ENCODE measurements at places on chromosomes 5 and 9.

DNA sequence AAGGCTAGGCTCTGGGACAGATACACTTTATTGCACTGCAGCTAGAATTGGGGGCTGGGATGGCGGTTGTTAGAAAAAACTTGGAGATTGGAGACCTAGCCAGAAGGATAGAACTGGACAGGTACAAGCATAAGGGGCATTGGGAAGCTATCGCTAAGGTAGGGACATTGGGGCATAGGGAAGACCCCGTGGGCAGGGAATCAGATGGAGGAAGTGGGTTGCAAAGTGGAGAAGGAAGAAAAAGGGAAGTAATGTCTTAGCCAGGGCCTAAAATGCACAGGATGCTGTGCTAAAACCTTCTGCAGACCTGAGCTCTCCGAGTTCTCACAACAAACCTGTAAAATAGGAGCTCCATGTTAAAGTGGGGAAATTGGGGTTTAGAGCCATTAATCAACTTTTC, 178.2 kb downstream of the ZDHHC21 start:
- DNase-seq = no peak

DNA sequence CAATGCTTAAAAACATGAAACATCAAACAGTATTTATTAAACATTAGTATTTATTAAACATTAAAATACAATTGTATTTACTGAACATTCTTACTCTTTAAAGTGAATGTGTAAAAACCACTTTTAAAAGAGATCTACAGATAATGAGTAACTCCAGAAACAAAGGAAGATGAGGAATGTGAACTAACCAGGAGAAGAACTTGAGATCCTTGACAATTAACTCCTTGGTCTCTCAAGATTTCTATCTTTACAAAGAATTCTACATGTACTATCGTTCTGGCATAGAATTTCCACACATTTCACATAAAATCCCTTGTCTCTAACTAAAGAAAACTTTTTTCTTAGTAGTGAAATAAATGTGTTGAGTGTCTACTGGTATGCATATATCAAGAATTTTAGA, 28.7 kb upstream of the IFNE start:
- DNase-seq = no peak

GRCh38 chr5:6649186-6649585, 15.9 kb downstream of the SRD5A1 start:
- no peak for DNase-seq

GRCh38 chr9:122991370-122991830, 42.1 kb upstream of the GPR21 start:
- DNase-seq = no peak

Measured in NCI-H524 treated with DMSO at 0.1 percent for 48 hours (cell line).